ENCODE measurements at places on chromosomes 12 and 14.

DNA sequence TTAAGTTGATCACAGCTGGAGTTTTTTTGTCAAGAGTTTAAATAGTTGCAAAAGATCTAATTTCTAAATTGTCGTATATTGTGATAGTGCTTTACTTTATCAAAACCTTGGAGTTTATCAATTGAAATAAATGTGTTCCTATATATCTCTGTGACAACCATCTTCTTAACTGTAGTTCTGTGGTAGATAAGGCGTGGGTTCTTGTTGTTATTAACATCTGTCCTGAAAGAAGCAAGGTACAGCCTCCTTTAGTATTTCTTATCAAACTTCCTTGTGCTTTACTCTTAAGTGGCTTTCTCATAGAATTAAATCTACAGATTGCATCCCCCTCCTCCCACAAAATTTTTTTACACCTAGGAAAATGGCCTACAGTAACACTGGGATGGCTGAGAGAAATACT is 7.3 kb downstream of the SCYL2 start:
- DNase-seq, result no peak

DNA sequence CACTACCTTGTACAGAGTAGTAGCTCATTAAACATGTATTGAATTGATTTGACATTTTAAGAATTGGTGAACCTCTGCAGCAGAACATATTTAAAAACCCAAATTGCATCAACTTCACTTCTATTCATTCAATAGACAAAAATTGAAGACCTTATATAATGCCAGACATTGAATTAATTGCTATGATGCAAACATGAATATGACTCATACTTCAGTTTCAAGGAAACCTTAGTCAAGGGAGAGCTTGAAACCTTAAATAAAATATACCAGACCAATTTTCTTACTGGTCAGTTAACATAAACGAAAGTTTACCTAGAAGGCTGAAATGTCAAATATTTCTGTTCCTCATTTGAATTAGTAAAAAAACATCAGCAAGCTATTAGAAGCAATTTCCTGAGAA is 5.0 kb upstream of the MGAT4C start:
- DNase-seq, result no peak

DNA sequence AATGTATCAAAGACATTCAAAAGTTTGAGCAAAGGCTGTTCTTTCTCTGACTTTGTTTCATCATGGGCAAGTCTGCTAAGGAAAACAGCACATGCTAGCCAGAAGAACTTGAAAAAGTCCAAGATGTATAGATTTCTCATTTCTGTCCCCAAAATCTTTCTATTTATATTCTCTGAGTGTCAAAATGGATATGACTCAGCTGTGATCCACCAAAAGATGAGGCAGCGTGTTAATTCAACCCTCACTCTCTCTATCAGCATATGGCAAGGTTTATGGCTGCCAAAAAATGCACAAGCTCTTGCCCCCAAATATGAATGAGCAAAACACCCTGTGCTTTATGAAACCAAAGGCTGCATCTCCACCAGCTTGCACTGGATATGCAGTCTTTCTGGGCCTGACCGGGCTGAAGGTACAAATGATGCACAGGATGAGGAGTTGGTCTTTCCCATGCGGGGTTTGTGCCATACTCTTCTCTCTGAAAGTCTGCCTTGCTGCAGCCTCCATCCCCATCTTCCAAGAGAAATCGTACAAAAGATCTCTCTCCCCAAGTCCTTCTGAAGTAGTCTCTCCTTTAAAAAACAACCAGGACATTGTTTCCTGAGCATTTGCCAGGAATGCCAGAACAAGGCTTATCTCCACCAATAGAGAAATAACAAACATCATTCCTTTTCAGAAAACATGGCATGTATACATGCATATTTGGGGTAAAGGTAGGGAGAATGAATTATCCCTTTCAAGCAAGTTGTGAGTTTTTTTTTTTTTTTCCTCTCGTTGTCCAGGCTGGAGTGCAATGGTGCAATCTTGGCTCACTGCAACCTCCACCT is 203.4 kb downstream of the TMX1 start:
- DNase-seq, result no peak

DNA sequence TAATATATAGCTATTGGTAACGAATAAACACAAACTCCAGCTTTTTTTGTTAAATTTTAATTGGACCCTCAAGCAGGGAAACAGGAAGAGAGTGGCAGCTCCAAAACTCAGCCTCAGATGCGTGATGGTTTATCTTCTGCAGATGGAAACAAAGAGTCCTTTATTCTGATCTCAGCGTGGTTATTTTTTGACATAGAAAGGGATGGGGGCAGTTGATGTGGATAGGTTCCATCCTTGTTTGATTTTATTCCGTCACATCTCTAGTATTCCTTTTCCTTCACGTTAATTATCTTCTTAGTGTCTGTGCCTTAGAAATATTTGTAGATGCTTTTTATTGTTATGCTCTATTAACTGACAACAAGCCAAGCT is 447.6 kb upstream of the SEL1L start:
- no peak for DNase-seq

- DNase-seq, result no peak
These were observed 138.5 kb downstream of the CCER1 start for GRCh38 chr12:90816353-90817089.

- DNase-seq, result no peak
These were observed 48.1 kb upstream of the ATXN7L3B start for GRCh38 chr12:74489543-74489942.

- no peak for DNase-seq
These were observed 141.5 kb downstream of the KIF21A start for GRCh38 chr12:39301422-39301821.

DNA sequence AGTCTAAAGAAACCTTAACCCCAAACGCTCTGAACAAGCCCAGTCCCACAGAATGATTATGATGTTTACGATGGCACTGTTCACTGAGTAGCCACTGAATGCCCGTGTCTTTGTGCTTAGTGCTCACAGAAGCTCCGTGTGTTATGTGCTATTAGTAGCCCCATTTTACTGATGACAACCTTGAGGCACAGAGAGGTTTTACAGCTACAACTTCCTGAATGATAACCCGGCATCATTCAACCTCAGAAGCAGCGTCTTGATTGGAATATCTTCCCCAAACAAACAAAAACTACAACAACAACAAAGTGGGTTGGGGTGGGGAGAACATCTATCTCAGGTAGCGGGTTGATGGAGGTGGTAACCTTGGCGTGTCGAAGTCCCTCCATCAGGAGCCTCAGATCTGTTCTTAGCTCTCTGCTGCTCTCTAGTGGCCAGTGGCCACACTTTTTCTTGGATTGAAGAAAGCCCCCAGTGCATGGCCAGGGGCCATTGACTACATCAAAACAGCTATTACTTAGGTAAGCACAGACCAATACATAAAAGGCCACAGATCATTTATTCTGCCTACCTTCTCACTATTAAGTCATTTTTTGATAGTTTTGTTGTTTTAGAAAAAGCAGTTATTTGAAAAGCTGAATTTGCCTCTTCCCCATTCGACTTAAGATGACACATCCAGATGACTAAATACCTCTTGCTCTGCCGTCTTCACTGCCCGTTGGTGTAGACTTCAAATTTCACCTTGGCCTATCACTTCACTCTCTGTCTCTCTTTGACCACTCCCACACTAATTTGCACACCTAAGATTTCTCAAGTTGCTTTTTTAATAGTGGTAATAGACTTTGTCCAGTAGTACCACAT is 376.9 kb downstream of the GALC start:
- peak; percentile 55 for DNase-seq

DNA sequence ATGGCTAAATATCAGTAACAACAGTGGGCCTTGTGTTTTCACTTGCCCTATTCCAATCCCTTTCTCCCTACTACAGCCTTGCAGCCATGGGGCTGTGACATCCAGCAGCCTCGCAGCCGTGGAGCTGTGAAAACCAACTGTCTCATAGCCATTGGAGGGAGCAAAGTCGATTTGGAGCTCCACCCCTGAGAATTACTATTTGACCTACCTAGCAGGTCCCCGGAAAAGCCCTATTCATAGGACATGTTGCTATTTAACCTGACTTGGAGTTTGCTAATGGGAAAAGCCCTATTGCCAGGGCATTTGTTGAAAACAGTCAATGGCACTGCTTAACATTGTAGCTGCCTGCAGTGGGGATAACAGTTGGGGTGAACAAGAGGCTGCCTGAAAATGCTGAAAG is 33.3 kb downstream of the ERG28 start:
- DNase-seq, result no peak

GRCh38 chr14:80419345-80419744 is 208.0 kb upstream of the DIO2 start:
- DNase-seq, result no peak

- no peak for DNase-seq
These were observed 275.0 kb upstream of the ATP2B1 start for GRCh38 chr12:89983622-89984021.

DNA sequence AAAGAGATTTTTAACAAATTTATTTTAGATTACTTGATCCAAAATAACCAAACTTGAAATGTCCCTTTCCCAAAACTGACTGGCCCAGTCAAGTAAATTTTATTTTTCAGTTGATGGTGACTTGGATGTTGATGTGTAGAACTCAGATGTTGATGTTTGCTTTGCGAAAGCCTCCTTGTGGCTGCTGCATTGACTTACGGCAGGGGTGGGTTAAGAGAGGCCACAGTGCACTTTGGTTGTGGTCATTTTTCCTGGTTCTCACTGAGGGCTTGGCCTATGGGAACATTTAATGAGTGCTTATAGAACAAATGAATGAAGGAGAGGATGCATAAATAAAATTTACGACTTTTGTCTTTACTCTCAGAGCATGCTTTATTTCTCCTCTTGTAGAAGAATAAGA is 52.6 kb downstream of the SLCO1B3 start:
- no peak for DNase-seq

- no peak for DNase-seq
These were observed 14.8 kb upstream of the PTHLH start for GRCh38 chr12:27987331-27987730.
